ENCODE measurements at places on chromosomes 16 and 17.
A peak's percentile ranks its signal among the peaks of the same experiment; 100 is the strongest.

- DNase-seq = no peak
- no peak overlapping the region for H3K4me3 ChIP-seq
- no peaks in the 10 kb centered on the region for H3K36me3 ChIP-seq
These were observed 157.9 kb downstream of the IRX3 start for GRCh38 chr16:54128629-54129234.

- peak; percentile 15 for DNase-seq
- H3K36me3 ChIP-seq = no peaks in the 10 kb centered on the region
- H3K4me3 ChIP-seq = no peak overlapping the region
- no peaks in the 10 kb centered on the region for H3K27me3 ChIP-seq
- no peak overlapping the region for H3K27ac ChIP-seq
These were observed 59.1 kb downstream of the NEUROD2 start for GRCh38 chr17:39548494-39549225.

GRCh38 chr16:24309258-24310142 is 53.4 kb downstream of the CACNG3 start:
- no peaks in the 10 kb centered on the region for H3K4me1 ChIP-seq
- no peaks in the 10 kb centered on the region for H3K27me3 ChIP-seq
- H3K4me3 ChIP-seq = no peak overlapping the region
- H3K36me3 ChIP-seq = no peaks in the 10 kb centered on the region
- H3K27ac ChIP-seq = no peak overlapping the region

GRCh38 chr17:9905902-9906301 is 831 bp upstream of the RCVRN start:
- H3K27ac ChIP-seq = no peak overlapping the region
- H3K4me3 ChIP-seq = no peak overlapping the region
- H3K36me3 ChIP-seq = no peaks in the 10 kb centered on the region
- no peak for DNase-seq

DNA sequence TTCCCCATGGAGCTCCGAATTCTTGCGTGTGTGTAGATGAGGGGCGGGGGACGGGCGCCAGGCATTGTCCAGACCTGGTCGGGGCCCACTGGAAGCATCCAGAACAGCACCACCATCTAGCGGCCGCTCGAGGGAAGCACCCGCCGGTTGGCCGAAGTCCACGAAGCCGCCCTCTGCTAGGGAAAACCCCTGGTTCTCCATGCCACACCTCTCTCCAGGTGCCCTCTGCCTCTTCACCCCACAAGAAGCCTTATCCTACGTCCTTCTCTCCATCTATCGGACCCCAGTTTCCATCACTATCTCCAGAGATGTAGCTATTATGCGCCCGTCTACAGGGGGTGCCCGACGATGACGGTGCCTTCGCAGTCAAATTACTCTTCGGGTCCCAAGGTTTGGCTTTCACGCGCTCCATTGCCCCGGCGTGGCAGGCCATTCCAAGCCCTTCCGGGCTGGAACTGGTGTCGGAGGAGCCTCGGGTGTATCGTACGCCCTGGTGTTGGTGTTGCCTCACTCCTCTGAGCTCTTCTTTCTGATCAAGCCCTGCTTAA is 617 bp upstream of the SENP3 start:
- H3K36me3 ChIP-seq = no peaks in the 10 kb centered on the region
- H3K27ac ChIP-seq = peak overlapping the region; percentile 75
- no peaks in the 10 kb centered on the region for H3K27me3 ChIP-seq
- peak overlapping the region; percentile 60 for H3K4me3 ChIP-seq

DNA sequence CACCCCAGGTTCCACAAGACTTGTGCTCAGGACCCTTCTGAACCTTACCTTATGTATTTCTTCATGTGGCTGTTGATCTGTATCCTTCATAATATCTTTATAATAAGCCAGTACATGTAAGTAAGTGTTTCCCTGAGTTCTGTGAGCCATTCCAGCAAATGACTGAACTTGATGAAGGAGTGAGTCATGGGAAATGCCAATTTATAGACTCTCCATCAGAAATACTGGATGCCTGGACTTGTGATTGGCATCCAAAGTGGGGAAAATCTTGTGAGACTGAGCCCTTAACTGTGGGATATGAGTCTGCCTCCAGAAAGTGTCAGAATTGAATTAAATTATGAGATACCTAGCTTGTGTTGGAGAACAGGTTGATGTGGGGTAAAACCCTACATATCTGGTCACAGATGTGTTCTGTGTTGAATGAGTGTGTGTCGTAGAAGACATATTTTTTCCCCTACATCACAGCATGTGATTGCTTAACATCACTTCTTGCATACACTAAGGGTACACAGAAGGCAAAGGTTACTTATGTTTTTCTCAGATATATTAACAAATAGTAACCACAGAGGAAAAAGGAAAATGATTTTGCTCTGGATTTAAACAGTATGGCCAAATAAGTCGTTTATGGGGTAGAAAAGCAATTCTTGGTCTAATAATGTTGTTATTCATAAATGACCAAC is 70.2 kb upstream of the NETO2 start:
- no peaks in the 10 kb centered on the region for H3K36me3 ChIP-seq
- H3K27ac ChIP-seq = no peak overlapping the region
- no peaks in the 10 kb centered on the region for H3K4me1 ChIP-seq
- no peaks in the 10 kb centered on the region for H3K27me3 ChIP-seq

GRCh38 chr17:39237586-39237985 is 11.8 kb upstream of the STAC2 start:
- H3K4me1 ChIP-seq = no peaks in the 10 kb centered on the region
- H3K27me3 ChIP-seq = no peaks in the 10 kb centered on the region
- DNase-seq = no peak
- H3K4me3 ChIP-seq = no peak overlapping the region
- no peaks in the 10 kb centered on the region for H3K36me3 ChIP-seq

DNA sequence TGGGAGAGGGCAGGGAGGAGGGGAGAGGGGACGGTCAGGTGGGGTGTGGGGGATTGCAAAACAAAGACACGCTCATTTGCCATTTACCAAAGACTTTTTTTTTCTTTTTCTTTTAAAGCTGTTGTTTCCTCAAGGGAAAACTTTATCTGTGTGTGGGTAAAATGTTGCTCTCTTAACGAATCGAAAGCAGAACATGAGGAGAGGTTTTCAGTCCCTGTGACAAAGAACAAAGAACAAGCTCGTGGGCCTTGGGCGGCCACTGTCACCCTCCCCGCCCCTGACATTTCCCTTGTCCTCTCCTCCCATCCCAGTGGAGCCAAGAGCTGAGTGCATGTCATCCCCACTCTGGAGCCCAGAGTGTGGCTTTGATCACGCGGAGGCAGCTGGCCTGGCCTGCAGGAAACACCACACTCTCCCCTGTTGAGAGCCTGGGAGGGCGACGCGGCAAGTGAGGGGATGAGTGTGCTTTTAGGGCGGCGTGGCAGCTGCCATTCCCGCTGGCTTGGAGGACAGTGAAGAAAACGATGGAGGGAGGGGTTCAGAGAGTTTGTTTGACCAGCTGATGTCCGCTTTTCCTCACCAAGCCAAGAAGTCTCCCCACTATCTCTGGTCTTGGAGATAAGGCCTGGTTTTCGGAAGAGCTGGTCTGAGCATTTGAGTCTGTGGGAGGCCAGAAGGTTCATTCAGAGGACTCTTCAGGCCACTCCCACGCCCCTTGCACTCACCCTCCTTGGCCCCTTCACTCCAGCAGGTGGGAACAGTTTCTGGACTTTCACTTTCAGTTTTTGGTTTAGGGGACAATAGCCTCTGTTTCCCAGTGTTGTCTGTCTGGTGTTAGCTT is 11.4 kb downstream of the CCR7 start:
- no peak overlapping the region for H3K4me3 ChIP-seq
- H3K4me1 ChIP-seq = peaks cover 48% of the 10 kb centered on the region
- H3K27ac ChIP-seq = peak overlapping the region; percentile 75
- H3K36me3 ChIP-seq = no peaks in the 10 kb centered on the region
- DNase-seq = peak; percentile 29
- H3K27me3 ChIP-seq = no peaks in the 10 kb centered on the region

- no peaks in the 10 kb centered on the region for H3K27me3 ChIP-seq
- DNase-seq = no peak
- H3K4me1 ChIP-seq = peaks cover 16% of the 10 kb centered on the region
- H3K36me3 ChIP-seq = no peaks in the 10 kb centered on the region
- H3K27ac ChIP-seq = no peak overlapping the region
These were observed 108.0 kb upstream of the TBX2 start for GRCh38 chr17:61291451-61292285.

- no peak overlapping the region for H3K4me3 ChIP-seq
- peaks cover 1% of the 10 kb centered on the region for H3K27me3 ChIP-seq
- no peaks in the 10 kb centered on the region for H3K36me3 ChIP-seq
- no peak overlapping the region for H3K27ac ChIP-seq
These were observed 140.4 kb downstream of the ENGASE start for GRCh38 chr17:79214940-79215604.
